A549 treated with CpdA at 1 μM for 4 hours (cell line): ENCODE measurements at places on chromosomes 7 and 10. TPM values are rescaled to one million over a fixed set of nuclear protein-coding genes. Genes with fewer than 3 reads are reported as not detected.

Gene MSS51
- 0.40 to 0.58 TPM (median 0.48 TPM) in 5 replicates for total RNA-seq

Gene DGKI
- total RNA-seq, result 0.24 to 0.59 TPM (median 0.31 TPM) in 5 replicates

Gene SLC39A12
- total RNA-seq, result not detected in 5 replicates

Gene CCDC172
- not detected in 5 replicates for total RNA-seq

Gene GPRIN2
- 20.8 to 34.6 TPM (median 26.3 TPM) in 5 replicates for total RNA-seq

Gene WIPF3
- 0.45 to 0.69 TPM (median 0.58 TPM) in 5 replicates for total RNA-seq

Gene MUC12
- 15.7 to 22.4 TPM (median 18.7 TPM) in 5 replicates for total RNA-seq

Gene CTAGE8
- 0.03 to 0.08 TPM in 2 of 5 replicates, not detected in the others for total RNA-seq

Gene GRID1
- total RNA-seq, result 0.17 to 0.35 TPM (median 0.33 TPM) in 5 replicates
